Parietal lobe (tissue), 2 donors: ENCODE measurements at places on chromosomes 2 and 18. TPM values are rescaled to one million over a fixed set of nuclear protein-coding genes. Genes with fewer than 3 reads are reported as not detected.

Gene CD207
- total RNA-seq, result not detected

Gene CYP1B1
- 1.9 TPM for total RNA-seq

Gene PSMA8
- total RNA-seq, result not detected

Gene REG1B
- total RNA-seq, result not detected

Gene RNF152
- 82.9 TPM for total RNA-seq

Gene SPP2
- not detected for total RNA-seq

Gene TCF23
- not detected for total RNA-seq

Gene CNOT9
- total RNA-seq, result 53.8 TPM

Gene RNPEPL1
- 10.6 TPM for total RNA-seq

Gene RMC1
- 32.6 TPM for total RNA-seq
